Femur (tissue), 1 donor: ENCODE measurements at places on chromosomes 12 and 14.
A peak's percentile ranks its signal among the peaks of the same experiment; 100 is the strongest.

- no peak for DNase-seq
Measured at GRCh38 chr12:104672501-104673265, 215.9 kb downstream of the CHST11 start.

DNA sequence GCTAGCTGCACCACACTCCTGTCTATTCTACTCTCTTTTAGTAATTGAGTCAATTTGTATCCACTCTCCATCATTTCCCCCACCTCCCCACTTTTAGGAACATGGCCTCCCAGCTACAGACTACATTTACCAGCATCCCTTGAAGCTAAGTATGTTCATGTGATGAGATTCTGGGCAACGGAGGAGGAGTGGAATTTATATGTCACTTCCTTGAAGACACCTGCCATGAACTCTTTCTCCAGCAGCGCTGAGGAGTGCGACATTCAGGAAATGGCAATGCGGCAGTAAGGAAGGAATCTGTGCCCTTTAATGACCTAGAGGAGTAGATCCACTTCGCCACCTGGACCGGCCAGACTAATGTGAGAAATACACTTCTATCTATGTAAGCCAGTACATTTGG, 243.7 kb upstream of the DIO2 start:
- DNase-seq = no peak

- no peak for DNase-seq
Measured at GRCh38 chr12:129337413-129337812, 484.1 kb downstream of the GLT1D1 start.

DNA sequence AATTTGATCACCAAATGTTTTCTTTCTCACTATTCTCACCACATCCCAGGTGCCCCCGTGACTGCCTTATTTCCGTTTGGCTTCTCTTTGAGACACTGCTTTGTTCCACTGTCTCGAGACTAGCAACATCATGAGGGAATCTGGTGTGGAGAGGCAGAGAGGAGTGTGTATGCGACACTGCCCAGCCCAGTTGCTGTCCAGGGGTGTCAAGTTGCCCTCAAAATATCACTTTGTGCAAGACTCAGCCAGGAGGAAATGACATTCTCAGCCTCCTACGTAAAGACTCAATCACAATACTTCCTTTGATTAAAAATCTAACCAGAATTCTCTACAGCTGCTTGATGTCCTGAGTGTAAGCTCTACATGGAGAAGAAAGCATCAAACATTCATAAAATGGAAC, 48.2 kb upstream of the EEA1 start:
- DNase-seq = no peak

- DNase-seq = no peak
Measured at GRCh38 chr14:25484235-25484634, 434.3 kb upstream of the STXBP6 start.

DNA sequence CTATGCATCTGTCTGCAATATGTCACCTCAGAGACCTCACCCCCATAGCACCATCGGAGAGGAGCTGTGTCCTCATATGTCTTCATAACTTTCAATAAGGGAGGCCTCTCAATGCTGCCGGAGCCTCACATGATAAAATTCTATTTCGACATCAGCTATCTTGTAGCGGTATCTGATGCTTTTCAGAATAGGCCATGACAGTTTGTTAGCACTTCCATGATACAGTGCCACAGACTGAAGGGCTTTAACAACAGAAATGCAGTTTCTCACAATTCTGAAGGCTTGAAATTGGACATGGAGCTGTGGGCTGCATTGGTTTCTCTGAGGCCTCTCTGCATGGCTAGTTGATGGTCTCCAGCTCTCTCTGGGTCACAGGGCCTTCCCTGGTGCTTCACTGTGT, 125.0 kb upstream of the PZP start:
- DNase-seq = no peak

DNA sequence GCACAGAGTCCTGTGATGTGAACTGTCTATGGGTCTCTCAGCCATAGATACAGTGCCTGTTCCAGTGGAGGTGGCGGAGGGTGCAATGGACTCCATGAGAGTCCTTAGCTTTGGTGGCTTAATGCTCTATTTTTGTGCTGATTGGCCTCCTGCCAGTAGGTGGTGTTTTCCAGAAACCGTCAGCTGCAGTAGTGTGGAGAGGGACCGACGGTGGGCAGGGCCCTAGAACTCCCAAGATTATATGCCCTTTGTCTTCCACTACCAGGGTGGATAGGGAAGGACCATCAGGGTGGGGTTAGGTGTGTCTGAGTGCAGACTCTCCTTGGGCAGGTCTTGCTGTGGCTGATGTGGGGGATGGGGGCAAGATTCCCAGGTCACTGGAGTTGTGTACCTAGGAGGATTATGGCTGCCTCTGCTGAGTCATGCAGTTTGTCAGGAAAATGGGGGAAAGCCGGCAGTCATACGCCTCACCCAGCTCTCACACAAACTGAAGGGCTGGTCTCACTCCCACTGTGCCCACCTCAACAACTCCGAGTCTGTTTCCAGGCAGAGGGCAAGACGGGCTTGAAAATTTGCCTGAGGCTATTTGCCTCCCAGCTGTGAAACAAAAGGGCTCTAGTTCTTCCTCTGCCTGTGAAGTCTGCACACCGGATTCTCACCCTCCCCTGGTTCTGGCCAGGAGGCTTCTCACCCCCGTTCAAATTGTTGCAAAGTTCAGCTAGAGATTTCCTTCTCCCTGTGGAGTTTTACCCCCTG, 24.9 kb upstream of the ZDHHC17 start:
- DNase-seq = no peak

GRCh38 chr14:37443461-37443860, 151.6 kb downstream of the FOXA1 start:
- no peak for DNase-seq

DNA sequence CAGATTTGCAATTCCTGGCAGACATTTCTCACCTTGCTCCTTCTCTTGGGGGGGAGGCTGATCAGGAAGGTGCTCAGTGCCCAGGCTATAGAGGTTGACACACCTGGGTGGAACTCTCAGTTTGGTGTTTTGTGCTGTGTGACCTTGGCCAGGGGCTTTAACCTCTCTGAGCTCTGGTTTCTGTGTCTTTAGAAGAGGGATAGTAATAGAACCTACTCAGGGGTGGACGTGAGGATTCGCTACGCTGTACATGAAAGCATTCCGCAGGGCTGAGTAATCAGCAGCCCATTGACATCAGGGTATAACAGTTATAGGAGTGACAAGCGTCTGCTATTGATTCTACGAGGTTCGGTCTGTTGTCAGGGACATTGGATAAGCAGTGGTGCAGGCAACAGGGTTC, 98.1 kb downstream of the PHETA1 start:
- DNase-seq = no peak

- no peak for DNase-seq
Measured at GRCh38 chr14:92914087-92914656, 8.8 kb upstream of the CHGA start.

DNA sequence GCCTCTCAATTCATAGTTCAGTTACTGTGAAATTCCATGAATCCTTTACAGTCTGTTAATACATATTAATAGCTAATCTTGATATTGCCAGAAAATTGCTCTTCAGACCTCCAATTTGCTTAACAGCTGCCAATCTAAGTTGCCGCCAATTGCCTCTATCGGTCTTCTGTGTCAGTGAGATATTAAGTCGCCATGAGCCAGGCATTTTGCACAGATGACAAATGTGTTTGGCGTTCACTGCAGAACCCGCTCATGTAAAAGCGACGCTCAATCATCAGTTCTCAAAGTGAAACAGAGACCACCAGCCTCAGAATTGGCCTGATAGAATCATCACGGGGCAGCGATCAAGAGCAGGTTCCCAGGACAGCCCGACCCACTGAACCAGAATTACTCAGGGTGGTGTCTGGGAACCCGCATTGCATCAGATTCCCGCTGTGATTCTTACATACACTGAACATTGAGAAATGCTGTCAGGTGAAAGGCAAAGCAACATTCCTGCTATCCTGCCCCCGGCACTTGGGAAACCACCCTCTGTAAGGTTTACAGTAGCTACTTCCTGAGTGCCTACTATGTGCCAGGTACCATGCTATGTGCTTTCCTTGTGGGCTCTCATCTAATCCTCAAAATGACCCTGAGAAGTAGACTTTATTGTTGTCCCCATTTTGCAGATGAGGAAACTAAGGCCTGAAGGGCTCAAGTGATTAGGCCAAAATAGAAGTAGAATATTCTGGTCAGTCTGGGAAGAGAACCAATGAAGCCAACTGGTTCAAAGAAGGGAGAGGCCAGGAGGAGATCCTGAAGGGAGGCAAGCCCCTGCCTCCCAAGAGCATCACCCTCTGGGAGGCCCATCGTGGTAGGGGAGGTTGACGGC, 216.4 kb downstream of the SLC41A2 start:
- no peak for DNase-seq

- no peak for DNase-seq
Measured at GRCh38 chr14:28773861-28774691, 7.5 kb downstream of the FOXG1 start.

DNA sequence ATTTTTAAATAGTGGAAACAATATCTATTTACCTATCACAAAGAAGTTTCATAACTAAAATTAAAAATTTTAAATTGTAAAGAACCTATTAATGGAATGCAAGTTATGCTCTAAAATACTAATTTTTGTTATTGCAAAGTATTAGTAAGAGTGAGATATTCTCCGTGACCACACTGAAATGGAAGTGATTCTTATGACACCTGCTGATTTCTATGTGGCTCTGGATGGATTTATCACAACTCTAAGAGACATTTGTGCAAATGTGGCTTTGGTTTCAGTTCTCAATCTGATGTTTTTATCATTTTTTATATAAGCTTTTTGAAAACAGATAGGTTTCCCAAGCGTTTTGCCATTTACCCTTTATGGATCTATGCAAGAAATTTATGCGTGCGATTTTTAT, 497.8 kb downstream of the NAV3 start:
- DNase-seq = no peak

- DNase-seq = no peak
Measured at GRCh38 chr14:38442208-38442607, 186.3 kb upstream of the CLEC14A start.

- DNase-seq = peak; percentile 65
Measured at GRCh38 chr12:51270067-51270950, at the start of gene SMAGP. Gene SMAGP (minus strand): TSS chr12:51270415. CDS start chr12:51269278, 1,137 bp downstream.

DNA sequence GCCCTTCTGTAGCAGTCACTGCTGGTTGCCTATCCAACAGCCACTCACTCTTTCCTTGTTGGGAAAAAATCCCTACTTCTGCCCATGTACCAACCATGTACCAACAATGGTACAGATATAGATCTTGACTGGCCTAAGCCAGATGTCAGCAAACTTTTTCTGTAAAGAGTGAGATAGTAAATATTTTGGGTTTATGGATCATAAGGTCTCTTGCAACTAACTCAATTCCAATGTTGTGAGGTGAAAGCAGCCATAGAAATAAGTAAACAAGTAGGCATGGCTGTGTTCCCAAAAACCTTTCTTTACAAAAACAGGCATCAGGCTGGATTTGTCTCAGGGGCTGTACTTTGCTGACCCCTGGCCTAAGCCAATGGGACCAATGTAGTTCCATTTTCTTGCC, 73.5 kb downstream of the ARMH4 start:
- no peak for DNase-seq

GRCh38 chr14:93944348-93945069, 17.4 kb downstream of the FAM181A start:
- DNase-seq = peak; percentile 61

DNA sequence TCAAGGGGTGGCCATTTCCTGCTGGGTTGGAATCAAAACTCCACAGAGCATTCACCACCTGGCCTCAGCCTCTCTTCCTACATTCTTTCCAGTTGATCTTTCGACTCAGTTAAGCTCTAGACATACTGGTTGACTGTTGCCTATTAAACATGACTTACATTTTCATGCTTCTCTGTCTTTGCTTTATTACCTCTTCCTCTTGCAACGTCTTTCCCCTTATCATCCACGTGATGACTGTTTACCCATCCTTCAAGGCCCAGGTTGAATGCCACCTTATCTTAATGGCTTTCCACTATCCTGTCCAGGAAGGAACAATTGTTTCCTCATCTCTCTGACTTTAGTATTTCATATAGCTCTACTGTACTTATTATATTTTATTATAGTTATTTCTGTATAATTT, 24.4 kb upstream of the CCDC175 start:
- DNase-seq = no peak

- DNase-seq = no peak
Measured at GRCh38 chr14:97283005-97283403, 485.8 kb downstream of the VRK1 start.

DNA sequence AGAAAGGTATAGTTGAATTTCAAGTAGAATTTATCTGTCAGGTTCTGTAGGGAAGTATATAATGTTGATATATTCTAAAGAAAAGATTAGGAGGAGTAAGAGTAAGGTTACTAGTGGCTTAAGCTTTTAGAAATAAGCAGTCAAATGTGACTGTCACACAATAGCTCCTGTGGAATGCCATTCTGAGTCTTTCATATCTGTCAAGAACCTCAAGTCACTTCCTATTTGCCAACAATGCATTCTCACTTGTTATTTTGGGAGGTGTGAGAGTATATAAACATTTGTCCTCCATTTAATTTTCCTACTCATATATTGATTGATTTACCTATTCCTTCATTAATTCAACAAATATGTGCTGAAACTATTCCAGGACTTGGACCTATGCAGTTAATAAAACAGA, 11.7 kb downstream of the CLEC9A start:
- no peak for DNase-seq

DNA sequence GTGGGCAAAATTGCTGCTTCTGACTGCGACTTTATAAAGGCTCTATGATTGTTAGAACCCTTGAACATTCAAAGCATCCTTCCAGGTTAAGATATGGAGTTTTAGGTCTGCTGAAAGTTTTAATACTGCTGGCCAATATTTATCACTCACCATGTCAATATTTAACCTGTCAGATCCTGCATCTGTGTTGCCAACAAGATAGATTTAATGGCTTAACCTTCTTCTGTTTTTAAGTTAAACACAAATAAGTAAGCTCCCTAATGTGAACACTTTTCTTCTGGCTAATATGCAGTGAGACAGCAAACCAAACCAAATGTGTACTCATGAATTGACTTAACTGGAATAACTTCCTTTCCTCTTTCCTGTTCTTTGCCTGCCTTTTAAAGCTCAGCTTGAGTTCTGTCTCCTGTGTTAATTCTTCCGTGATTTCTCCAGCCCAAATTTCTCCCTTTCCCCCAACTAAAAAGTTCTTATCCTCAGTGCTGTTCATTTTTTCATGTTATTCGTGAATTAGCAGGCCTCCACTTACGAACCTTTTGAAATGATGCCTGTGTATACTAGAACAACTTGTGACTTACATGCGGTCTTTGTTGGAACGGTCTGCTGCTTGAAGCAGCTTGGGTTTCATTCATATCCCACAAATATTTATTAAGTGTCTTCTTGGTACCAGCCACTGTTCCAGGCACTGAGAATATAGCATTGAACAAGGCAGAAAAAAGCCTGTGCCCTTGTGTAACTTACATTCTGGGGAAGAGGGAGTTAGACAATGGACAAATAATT, 9.1 kb downstream of the FBXW8 start:
- no peak for DNase-seq

GRCh38 chr12:124768452-124769162, 95.1 kb downstream of the SCARB1 start:
- DNase-seq = no peak

GRCh38 chr12:122199484-122200355, 3.8 kb upstream of the B3GNT4 start:
- no peak for DNase-seq
